ENCODE measurements at places on chromosomes 1 and 21.
A peak's percentile ranks its signal among the peaks of the same experiment; 100 is the strongest.

DNA sequence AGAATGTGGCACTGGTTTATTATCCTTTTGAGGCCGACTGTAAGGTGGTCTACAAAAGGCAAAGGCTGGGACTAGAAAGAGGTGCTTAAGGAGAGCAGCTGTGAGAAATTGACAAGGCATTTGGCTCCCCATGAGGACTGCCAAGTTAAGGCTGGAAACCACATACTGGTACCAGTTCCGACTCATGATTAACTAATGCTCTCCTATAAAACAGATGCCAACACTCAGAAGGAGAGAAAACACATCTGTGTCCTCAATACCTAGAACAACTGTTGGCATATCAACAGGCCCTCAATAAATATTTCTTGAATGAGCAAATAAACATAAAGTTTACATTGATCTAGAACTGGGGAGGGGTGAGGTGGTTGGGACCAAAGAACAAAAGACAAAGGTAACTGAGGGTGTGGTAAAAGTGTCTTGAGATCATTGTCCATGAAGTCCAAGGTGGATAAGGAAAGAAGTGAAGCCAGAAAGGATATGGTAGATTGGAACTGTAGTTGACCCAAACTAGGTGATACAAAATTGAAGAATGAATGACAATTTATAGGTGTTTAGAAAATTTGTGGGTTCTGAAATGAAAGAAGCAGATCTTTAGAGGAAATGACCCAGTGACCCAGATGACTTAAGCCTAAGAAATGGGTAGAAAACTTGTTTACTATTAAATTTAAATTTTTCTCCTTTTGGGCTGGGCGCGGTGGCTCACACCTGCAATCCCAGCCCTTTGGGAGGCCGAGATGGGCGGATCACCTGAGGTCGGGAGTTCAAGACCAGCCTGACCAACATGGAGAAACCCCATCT is 16.9 kb upstream of the MCL1 start:
- peaks cover 12% of the 10 kb centered on the region for H3K4me1 ChIP-seq
- no peak for DNase-seq
- H3K36me3 ChIP-seq: no peaks in the 10 kb centered on the region
- no peak overlapping the region for H3K4me3 ChIP-seq
- H3K27ac ChIP-seq: peak overlapping the region; percentile 30
- no peaks in the 10 kb centered on the region for H3K27me3 ChIP-seq

DNA sequence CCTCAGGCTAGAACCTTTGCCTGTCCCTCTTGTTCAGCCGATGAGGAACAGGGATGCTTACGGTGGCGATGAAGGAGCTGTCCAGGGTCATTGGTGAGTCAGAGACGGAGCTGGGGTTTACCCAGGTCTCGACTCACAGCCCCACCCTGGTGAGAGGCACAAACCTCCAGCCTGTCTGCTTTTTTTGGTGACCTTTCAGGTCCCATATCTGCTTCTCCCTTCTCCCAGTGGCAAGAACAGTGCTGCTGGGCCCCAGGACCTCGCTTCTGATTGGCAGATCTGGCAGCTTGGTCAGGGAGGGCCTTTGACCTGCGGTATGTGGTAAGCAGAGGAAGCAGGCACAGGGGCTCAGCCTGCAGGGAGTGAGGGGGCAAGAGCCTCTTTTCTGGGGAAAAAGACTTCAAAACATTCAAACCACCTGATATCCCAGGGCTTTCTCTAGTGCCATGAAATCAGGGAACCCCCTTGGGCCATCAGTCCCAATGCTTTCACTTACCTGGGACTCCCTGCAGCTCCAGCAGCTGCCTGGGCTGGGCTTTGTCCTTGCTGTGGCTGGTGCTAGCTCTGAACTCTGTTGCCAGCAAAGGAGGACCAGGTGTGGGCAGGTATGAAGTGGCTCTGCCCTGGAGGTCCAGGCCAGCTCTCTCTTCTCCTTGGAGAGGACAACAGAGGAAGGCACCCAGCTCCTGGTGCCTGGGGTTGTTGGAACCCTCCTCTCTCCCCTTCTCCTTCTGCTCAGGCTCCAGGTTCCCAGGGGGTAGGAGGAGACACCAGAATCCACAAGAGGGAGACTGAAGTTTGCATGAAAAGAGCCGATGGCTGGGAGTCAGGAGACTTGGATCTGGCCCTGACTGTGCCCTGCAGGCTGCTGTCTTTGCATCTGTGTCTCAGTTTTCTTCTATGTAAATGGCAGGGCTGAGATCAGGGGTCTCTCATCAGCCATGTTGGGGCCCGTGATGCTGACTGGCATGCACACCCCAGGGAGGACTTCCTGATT is 41.4 kb downstream of the TRIM62 start:
- no peak overlapping the region for H3K27ac ChIP-seq
- no peaks in the 10 kb centered on the region for H3K36me3 ChIP-seq
- H3K4me3 ChIP-seq: no peak overlapping the region

- DNase-seq: peak; percentile 31
- no peaks in the 10 kb centered on the region for H3K4me1 ChIP-seq
- no peaks in the 10 kb centered on the region for H3K36me3 ChIP-seq
- H3K27ac ChIP-seq: no peak overlapping the region
- H3K27me3 ChIP-seq: no peaks in the 10 kb centered on the region
- H3K4me3 ChIP-seq: no peak overlapping the region
Observed at GRCh38 chr1:196660852-196661251, 9.0 kb downstream of the CFH start.

DNA sequence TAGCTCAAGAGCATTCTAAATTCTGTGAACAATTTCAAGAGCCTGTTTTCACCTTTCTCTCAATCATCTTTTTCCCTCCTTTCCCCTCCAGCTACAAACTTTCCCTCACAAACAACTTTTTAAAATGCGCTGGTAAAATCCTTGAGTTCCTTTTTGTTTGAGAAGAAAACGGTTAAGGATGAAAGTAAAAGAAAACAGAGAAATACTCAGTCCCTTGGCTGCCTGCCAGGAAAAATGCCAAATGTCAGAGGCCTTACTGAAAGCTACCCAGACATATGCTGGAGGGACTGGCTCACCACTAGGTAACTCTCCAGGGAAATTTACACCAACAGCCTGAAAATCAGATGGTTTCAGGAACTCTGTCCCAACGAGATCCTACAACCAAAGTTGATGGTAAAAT is 11.0 kb upstream of the SERBP1 start:
- DNase-seq: peak; percentile 58
- H3K27ac ChIP-seq: no peak overlapping the region
- H3K27me3 ChIP-seq: no peaks in the 10 kb centered on the region
- H3K4me3 ChIP-seq: no peak overlapping the region
- H3K4me1 ChIP-seq: peaks cover 5% of the 10 kb centered on the region

GRCh38 chr21:36487641-36488307 is 7.9 kb upstream of the CLDN14 start:
- no peaks in the 10 kb centered on the region for H3K36me3 ChIP-seq
- no peak overlapping the region for H3K27ac ChIP-seq
- no peaks in the 10 kb centered on the region for H3K4me1 ChIP-seq
- H3K4me3 ChIP-seq: no peak overlapping the region
- peak; percentile 65 for DNase-seq

GRCh38 chr1:115714572-115715141 is 53.9 kb downstream of the CASQ2 start:
- no peak overlapping the region for H3K4me3 ChIP-seq
- peak overlapping the region; percentile 53 for H3K27ac ChIP-seq
- H3K4me1 ChIP-seq: peaks cover 16% of the 10 kb centered on the region
- DNase-seq: peak; percentile 72

- H3K27me3 ChIP-seq: no peaks in the 10 kb centered on the region
- no peaks in the 10 kb centered on the region for H3K4me1 ChIP-seq
- DNase-seq: no peak
- no peak overlapping the region for H3K27ac ChIP-seq
- H3K4me3 ChIP-seq: no peak overlapping the region
Observed at GRCh38 chr1:101144671-101145448, 92.0 kb upstream of the S1PR1 start.

DNA sequence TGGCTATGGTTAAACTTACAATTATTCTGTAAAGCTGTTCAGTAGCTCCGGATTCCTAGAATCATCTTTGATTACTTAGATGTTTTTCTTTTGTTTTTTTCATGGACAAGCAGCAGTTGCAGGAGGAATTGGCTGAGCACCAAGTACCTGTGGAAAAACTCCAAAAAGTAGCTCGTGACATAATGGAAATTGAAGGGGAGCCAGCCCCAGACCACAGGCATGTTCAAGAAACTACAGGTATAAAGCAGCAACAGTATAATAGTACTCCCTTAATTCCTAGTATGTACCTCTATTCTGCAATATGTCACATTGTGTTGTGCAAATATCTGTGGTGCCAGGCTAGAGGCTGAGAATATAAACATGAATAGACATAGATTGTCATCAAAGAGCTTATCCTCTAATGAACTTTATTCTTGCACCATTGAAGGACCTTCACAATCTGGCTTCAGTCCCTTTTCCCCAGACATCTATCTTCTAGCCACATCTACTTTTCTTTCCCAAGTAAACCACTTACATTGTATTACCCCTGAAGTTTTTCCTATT is 132.3 kb upstream of the BMP8A start:
- peak; percentile 31 for DNase-seq
- no peak overlapping the region for H3K27ac ChIP-seq
- H3K27me3 ChIP-seq: no peaks in the 10 kb centered on the region
- H3K4me1 ChIP-seq: peaks cover 10% of the 10 kb centered on the region
- H3K4me3 ChIP-seq: no peak overlapping the region

DNA sequence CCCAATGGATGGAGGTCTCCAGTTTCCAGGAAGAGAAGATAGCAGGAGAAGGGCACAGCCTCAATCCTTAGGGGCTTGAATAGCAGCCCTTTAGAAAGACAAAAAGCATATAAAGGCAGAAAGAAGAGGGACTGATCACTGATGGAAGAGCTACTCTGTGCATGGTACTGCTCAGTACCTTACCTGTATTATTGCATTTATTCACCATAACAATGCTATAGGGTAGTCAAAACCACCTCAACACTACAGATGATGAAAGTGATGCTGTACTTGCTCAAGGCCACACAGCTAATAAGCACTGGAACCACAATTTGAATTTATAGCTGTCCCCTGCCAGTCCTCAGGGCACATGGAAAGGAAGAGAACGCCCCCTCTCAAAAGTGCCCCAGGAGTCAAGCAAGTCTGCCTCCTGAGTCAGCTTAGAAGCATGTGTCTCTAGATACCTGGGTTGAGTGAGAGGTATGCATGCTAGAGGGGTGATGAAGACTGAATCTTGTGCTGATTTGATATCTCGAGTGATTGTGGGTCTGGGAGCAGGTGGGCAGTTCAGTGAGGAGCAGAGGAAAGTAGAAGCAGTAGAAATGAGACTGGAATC is 13.6 kb downstream of the DDAH1 start:
- DNase-seq: no peak
- H3K4me1 ChIP-seq: peaks cover 81% of the 10 kb centered on the region
- H3K27ac ChIP-seq: no peak overlapping the region
- H3K27me3 ChIP-seq: no peaks in the 10 kb centered on the region

GRCh38 chr21:43701936-43702784 is 16.8 kb upstream of the PDXK start:
- H3K4me3 ChIP-seq: no peak overlapping the region
- DNase-seq: no peak
- H3K36me3 ChIP-seq: no peaks in the 10 kb centered on the region
- H3K4me1 ChIP-seq: peaks cover 16% of the 10 kb centered on the region

DNA sequence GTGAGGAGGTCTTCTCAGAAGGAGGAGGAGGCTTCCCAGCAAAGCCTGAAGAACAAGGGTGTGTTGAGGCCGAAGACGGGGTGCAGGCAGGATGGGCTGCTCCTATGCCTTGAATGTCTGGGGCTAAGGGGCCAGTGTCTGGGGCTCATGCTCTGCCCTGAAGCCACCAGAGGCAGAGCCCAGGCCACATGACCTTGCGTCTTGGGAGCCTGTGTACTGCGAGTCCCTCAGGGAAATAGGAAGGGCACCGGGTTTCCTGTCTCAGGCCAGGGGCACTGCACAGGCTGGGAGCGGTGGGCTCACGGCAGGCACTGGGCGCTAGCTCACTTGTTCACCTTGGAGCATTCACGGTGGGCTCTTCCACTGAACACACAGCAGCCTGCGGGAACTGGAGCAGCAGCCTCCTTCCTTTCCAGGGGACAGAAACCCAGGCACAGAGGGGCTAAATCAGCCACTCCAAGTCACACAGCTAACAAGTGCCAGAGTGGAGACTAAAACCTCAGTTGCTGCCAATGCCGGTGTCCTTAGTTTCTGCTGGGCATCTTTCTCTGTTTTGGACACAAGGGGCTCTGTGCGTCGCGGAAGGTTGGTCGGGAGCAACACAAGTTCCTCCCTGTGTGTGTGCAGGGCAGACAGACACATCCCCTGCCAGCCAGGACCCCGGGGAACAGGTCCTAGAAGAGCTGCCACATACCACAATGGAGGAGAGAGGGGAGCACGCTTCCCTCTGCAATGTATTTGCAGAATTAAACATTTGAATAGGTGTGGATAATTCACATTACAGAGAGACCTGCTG is 104.8 kb upstream of the C1orf174 start:
- no peaks in the 10 kb centered on the region for H3K4me1 ChIP-seq
- H3K27me3 ChIP-seq: no peaks in the 10 kb centered on the region
- no peak for DNase-seq

- H3K27me3 ChIP-seq: no peaks in the 10 kb centered on the region
- no peaks in the 10 kb centered on the region for H3K36me3 ChIP-seq
- no peaks in the 10 kb centered on the region for H3K4me1 ChIP-seq
- DNase-seq: no peak
- H3K27ac ChIP-seq: no peak overlapping the region
- no peak overlapping the region for H3K4me3 ChIP-seq
Observed at GRCh38 chr21:38679534-38679933, 126.2 kb upstream of the ETS2 start.

- no peaks in the 10 kb centered on the region for H3K27me3 ChIP-seq
- H3K36me3 ChIP-seq: no peaks in the 10 kb centered on the region
- H3K4me3 ChIP-seq: no peak overlapping the region
- no peak overlapping the region for H3K27ac ChIP-seq
- H3K4me1 ChIP-seq: no peaks in the 10 kb centered on the region
Observed at GRCh38 chr1:172219966-172220365, 200.5 kb upstream of the C1orf105 start.

- no peaks in the 10 kb centered on the region for H3K36me3 ChIP-seq
- H3K4me3 ChIP-seq: no peak overlapping the region
- DNase-seq: peak; percentile 56
- H3K27ac ChIP-seq: peak overlapping the region; percentile 16
Observed at GRCh38 chr1:202553560-202554038, 156.7 kb downstream of the SYT2 start.

GRCh38 chr1:22484706-22485345 is 33.2 kb downstream of the ZBTB40 start:
- no peak overlapping the region for H3K4me3 ChIP-seq
- H3K4me1 ChIP-seq: peaks cover 11% of the 10 kb centered on the region
- H3K27me3 ChIP-seq: no peaks in the 10 kb centered on the region

- H3K4me1 ChIP-seq: no peaks in the 10 kb centered on the region
- no peak overlapping the region for H3K4me3 ChIP-seq
- no peaks in the 10 kb centered on the region for H3K36me3 ChIP-seq
- H3K27me3 ChIP-seq: no peaks in the 10 kb centered on the region
- DNase-seq: no peak
- no peak overlapping the region for H3K27ac ChIP-seq
Observed at GRCh38 chr1:94038511-94038910, 82.4 kb downstream of the ABCA4 start.

- H3K4me1 ChIP-seq: peaks cover 23% of the 10 kb centered on the region
- DNase-seq: no peak
- H3K27ac ChIP-seq: no peak overlapping the region
- H3K4me3 ChIP-seq: no peak overlapping the region
Observed at GRCh38 chr1:209808059-209808581, 2.2 kb upstream of the IRF6 start.

- H3K27me3 ChIP-seq: no peaks in the 10 kb centered on the region
- H3K4me3 ChIP-seq: no peak overlapping the region
- peaks cover under 1% of the 10 kb centered on the region for H3K4me1 ChIP-seq
- H3K36me3 ChIP-seq: no peaks in the 10 kb centered on the region
- no peak overlapping the region for H3K27ac ChIP-seq
Observed at GRCh38 chr1:245052258-245052657, 102.5 kb upstream of the KIF26B start.
